ENCODE measurements at places on chromosomes 5 and 9.
A peak's percentile ranks its signal among the peaks of the same experiment; 100 is the strongest.

DNA sequence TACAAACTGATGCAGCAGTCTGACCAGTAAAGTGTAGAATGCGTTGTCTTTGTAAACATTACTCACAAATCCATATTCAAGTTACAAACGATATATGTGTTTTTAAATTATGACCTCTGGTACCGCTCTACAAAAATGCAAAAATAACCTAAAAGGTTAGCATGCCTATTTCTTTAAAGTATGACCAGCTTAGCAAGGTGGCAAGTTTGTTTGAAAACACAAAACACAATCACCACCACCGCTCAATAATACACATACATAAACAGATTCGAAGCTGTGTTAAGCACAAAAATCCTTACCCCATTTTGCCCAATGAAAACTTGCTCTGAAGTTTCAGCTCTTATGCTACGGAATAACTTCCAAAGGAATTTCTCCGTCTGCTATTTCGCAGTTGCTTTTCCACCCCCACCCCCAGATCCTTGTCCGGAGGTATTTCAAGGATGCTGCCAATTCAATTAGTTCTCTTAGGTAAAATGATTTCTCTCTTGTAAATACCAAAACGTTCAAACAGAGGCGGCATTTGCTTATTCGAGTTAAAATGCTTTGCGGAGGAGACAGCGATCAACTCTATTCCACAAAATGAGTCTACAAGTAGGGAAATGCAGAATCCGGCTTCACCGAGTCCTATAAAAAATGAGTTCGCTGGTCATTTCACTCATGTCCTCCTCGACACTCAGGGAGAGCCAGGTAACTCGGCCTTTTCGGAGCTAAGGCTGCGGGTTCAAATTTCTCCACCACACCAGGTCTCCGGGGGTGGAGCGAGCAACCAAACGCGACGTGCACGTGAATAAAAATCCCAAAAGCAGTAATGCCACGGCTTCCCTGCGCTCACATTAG lies 1.2 kb downstream of the HOMER1 start:
- peaks cover 9% of the 10 kb centered on the region for H3K27me3 ChIP-seq
- peak overlapping the region; percentile 92 for H3K27ac ChIP-seq
- peak; percentile 14 for DNase-seq
- peak overlapping the region; percentile 94 for H3K4me3 ChIP-seq

- peaks cover 5% of the 10 kb centered on the region for H3K27me3 ChIP-seq
- H3K36me3 ChIP-seq, result peaks cover 6% of the 10 kb centered on the region
- no peak for DNase-seq
- peaks cover 21% of the 10 kb centered on the region for H3K4me1 ChIP-seq
Observed at GRCh38 chr9:77649109-77649812, 1.1 kb upstream of the GNA14 start.

GRCh38 chr5:127558273-127558672 lies 40.8 kb downstream of the PRRC1 start:
- no peaks in the 10 kb centered on the region for H3K27me3 ChIP-seq
- H3K4me1 ChIP-seq, result peaks cover 7% of the 10 kb centered on the region
- H3K36me3 ChIP-seq, result no peaks in the 10 kb centered on the region
- H3K27ac ChIP-seq, result no peak overlapping the region
- no peak for DNase-seq

DNA sequence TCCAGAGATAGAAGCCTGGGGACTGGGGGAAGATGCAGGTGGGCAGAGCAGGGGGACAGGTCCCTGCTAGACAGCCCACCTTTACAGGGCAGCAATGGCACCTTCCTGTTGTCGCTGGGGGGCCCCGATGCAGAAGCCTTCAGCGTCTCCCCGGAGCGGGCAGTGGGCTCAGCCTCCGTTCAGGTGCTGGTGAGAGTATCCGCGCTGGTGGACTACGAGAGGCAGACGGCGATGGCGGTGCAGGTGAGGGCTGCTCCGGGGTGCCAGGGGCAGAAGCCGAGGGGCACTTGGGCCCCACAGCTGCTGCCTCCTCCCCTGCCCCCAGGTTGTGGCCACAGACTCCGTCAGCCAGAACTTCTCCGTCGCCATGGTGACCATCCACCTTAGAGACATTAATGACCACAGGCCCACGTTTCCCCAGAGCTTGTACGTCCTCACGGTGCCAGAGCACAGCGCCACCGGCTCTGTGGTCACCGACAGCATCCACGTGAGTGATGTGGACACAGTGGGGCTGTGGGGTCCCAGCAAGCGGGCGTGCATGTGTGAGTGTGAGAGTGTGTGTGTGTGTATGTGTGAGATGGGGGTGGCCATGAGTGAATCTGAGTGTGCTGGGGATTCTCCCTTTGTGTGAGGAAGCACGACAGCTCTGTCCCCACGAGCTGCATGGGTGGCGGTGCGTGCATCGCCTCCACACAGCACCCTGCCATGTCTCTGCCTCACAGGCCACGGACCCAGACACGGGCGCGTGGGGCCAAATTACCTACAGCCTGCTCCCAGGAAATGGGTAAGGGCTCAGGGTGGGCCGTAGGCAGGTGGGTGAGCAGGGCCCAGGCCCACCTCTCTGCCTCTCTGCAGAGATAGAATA lies 28.4 kb downstream of the CDHR2 start:
- DNase-seq, result no peak
- no peaks in the 10 kb centered on the region for H3K4me1 ChIP-seq
- H3K27me3 ChIP-seq, result peaks cover 2% of the 10 kb centered on the region
- H3K36me3 ChIP-seq, result no peaks in the 10 kb centered on the region
- no peak overlapping the region for H3K27ac ChIP-seq

GRCh38 chr5:7622498-7622897 lies 226.6 kb downstream of the ADCY2 start:
- no peak overlapping the region for H3K4me3 ChIP-seq
- DNase-seq, result no peak
- no peaks in the 10 kb centered on the region for H3K36me3 ChIP-seq
- no peak overlapping the region for H3K27ac ChIP-seq
- no peaks in the 10 kb centered on the region for H3K27me3 ChIP-seq

DNA sequence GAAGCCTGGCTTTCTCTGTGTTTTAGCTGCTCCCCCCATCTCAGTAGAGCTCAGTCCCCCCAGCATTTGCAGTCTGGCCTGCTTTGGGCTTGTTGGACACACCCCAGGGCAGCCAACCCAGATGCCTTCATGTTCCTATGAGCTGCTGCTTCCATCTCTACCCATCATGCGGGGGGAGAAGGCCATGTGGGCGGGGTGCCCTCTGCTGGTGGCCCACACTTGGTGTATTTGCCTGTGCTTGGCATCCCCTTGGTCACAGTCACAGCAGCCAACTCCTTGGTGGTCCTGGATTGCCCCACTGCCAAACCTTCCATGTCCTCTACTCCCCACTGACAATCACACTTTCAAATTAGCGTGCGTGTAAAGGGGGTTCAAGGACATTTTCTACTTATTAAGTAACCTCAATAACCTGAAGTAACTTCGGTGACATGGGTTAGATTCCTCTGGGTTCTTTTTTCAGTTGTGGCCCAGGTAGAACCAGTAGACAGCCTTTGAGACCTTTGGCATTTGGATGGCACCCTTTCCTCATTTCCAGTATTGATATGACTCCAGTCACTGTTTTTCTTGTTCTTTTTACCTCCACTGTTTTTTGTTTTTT lies 42.8 kb downstream of the SNX30 start:
- H3K4me1 ChIP-seq, result no peaks in the 10 kb centered on the region
- no peak overlapping the region for H3K27ac ChIP-seq
- no peak overlapping the region for H3K4me3 ChIP-seq
- no peaks in the 10 kb centered on the region for H3K27me3 ChIP-seq
- H3K36me3 ChIP-seq, result no peaks in the 10 kb centered on the region

GRCh38 chr9:112867275-112867991 lies 23.2 kb downstream of the SLC46A2 start:
- no peak overlapping the region for H3K4me3 ChIP-seq
- H3K36me3 ChIP-seq, result peaks cover 18% of the 10 kb centered on the region
- H3K27me3 ChIP-seq, result peaks cover 1% of the 10 kb centered on the region
- peaks cover 11% of the 10 kb centered on the region for H3K4me1 ChIP-seq
- no peak for DNase-seq

GRCh38 chr9:94771096-94771495 lies 44.6 kb downstream of the AOPEP start:
- H3K27ac ChIP-seq, result no peak overlapping the region
- no peaks in the 10 kb centered on the region for H3K27me3 ChIP-seq
- H3K4me1 ChIP-seq, result no peaks in the 10 kb centered on the region
- no peaks in the 10 kb centered on the region for H3K36me3 ChIP-seq

GRCh38 chr9:35938474-35939356 lies 19.2 kb downstream of the OR2S2 start:
- peaks cover 2% of the 10 kb centered on the region for H3K27me3 ChIP-seq
- peaks cover 19% of the 10 kb centered on the region for H3K4me1 ChIP-seq
- H3K27ac ChIP-seq, result no peak overlapping the region
- H3K4me3 ChIP-seq, result no peak overlapping the region

GRCh38 chr5:34582371-34582770 lies 73.8 kb upstream of the RAI14 start:
- DNase-seq, result no peak
- no peak overlapping the region for H3K4me3 ChIP-seq
- H3K36me3 ChIP-seq, result peaks cover 4% of the 10 kb centered on the region
- H3K27me3 ChIP-seq, result peaks cover 4% of the 10 kb centered on the region
